ENCODE measurements at places on chromosomes 7 and 10.

DNA sequence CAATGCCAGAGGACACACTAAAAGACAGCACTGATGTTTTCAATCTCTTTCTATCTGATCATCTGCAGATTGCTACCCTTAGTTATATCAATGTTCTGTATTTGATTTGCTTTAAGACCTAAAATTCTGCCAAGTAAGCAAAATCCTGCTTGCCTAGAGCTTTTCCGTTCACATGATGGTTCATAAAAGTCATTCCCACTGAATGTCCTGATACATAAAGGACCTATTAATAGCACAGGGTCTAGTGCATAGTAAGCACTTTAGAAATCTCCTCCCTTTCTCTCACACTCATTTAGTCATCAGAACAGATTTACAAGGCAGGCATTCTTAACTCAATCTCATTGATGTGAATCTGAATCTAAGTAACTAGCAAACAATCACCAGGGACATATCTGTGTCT is 68.8 kb downstream of the PCGF5 start:
- no peak for DNase-seq

- no peak for DNase-seq
Measured at GRCh38 chr10:106967452-106967851, 197.1 kb downstream of the SORCS1 start.

DNA sequence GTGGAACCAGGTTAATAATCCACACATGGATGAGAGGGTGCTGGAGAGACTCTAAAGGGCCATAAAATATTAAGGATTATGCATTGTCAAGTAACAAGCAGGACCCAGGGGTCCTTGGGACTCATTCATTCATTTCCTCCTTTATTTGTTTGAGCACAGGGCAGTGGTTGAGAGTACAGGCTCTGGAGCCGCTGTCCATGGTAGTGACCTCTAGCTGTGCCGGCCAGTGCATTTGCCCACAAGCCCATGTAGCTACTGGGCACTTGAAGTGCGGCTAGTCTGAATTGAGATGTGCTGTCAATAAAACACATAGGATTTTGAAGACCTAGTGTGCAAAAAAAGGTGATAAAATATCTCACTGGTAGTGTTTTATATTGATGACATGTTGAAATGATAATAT is 137.6 kb downstream of the C10orf105 start:
- no peak for DNase-seq

DNA sequence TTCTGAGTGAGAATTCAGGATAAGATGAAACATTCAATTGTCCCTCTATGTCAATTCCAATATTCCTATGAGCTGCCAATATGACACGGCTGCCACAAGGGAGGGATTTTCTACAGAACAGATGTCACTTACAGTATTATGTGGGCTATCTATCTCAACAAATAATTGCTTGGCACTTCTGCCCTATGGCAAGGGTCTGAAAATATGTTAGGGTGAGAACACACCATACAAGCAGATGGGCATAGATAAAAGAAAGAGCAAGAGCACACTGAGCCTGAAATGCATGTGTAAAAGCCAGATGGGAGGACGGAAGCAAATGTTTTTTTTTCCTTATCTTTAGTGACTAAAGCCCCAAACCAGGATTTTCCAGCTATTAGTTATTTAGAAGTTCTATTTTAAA is 70.1 kb upstream of the TFEC start:
- no peak for DNase-seq

DNA sequence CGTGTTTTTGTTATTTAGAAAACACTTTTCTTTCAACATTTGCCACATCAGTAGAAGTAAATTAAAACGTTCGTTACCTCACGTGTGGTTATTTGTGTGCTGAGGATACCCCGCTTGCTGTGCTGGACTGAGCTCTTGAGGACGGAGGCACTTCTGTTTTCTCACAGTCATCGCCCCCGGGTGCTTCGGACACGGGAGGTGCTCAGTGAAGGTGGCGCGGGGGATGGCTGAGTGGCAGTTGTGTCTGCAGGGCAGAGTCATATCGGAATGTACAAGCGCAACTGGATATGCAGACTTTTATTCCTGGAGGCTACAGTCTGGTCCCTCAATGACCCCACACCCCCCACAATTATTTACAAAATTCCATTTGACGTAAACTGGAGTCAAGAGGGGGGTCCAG is 92.0 kb downstream of the DYNC2I1 start:
- DNase-seq: no peak

DNA sequence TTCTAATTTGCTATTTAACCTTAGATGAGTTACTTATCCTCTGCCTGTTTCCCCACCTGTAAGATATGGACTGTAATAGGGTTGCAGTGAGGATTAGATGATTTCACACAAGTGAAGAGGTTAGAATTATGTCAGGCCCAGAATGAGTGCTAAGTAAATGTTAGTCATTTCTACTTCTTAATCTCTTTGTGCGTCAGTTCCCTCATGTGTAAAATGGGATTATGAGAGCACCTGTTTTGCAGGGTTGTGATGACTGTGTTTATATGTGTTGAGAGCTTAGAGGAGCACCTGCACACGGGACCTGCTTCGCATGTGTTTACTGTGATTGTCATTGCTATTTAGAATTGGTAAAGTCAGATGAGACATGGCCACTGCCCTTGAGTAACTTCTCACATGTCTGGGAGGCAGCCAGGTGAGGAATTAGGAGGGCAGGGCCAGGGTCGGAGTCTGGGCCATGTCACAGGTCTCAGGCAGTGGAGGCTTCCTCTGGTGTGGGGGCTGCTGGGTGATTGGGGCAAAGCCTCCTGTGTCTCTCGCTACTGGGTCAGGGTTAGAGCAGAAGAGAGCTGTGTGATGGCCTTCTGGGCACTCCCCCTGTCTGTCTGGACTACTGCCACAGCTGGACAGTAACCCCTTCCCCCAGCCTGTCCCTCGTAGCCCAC is 106.7 kb downstream of the WDFY4 start:
- DNase-seq: no peak

DNA sequence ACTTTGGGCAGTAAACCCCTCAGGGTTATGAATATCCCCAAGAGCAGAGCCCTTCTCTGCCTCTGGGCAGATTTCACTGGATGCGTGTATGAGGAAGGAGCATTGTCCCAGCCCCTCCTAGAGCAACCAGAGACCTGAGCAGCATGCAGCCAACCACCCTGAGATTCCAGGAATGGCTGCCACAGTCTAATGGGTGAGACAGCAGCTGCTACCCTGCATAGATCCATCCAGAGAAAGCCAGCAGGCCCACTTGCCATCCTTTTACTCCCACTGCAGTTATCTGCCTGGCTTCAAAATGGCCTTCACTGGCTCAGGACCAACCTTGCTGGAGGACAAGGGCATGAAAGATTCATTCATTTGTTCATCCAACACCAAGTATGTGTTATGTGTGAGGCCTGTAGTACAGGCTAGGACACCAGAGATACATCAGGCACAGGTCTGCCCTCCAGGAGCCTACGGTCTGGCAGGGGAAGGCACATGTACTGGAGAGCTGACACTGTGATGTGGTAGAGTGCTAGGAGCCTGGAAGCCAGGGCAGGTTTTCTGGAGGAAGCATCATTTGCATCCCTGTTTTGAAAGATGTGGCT is 26.2 kb upstream of the C10orf105 start:
- no peak for DNase-seq

DNA sequence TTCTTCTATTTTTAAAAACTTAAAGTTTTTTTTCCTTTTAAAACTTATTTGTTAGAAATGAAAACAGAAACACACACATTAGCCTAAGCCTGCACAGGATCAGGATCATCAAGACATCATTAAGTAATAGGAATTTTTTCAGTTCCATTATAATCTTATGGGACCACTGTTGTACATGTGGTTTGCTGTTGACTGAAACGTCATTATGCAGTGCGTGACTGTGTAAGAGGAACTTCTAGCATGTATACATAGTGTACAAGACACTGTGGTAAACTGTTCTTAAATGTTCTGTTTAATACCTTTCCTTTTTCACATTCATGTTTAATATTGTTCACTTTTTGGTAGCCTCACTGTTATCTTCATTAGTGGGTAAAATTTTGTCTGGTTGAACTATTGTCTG is 12.1 kb downstream of the ENTPD7 start:
- no peak for DNase-seq

DNA sequence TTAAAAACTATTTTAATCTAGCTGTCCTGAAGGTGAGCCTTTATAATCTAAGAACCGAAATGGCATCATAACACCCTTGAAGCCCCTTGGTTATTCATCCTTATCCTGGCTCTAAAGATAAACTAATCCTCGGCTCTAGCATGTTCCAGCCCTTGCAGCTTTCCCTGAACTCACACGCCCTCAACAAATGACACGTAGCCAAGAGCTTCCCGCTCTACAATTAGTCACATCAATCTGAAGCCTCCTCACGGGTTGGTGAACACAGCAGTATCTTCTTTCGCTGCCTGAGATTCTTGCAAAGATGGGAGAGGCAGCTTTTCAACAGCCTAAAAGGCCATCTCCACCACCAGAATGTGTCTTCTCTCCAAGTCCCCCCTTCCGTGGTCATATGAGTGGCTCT is 4.1 kb downstream of the FRMD4A start:
- DNase-seq: no peak

- DNase-seq: no peak
Measured at GRCh38 chr10:94199565-94199964, 163.2 kb downstream of the NOC3L start.

GRCh38 chr7:47812429-47813136 is 135.7 kb downstream of the PKD1L1 start:
- DNase-seq: no peak

GRCh38 chr10:101779544-101780186 is 3.6 kb downstream of the NPM3 start:
- peak; percentile 60 for DNase-seq

- DNase-seq: no peak
Measured at GRCh38 chr10:33776419-33777070, 442.1 kb upstream of the NRP1 start.

DNA sequence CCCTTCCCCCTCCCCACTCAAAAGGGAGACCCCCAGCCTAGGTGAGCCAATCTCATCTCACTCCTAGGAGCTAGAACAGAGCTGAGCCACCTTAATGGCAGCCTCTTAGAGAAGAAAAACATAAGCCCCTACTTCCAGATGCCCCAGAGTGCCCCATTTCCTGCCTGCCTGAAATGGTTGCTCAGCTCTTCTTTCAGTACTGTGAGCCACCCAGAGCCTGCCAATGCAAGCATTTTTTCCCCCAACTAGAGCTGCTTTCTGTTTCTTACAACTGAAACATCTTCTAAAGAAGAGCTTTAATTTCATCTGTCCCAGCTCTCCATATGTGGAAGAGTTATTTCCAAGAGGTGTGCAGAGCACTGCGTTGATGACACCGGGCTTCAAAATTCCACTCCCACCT is 136.7 kb downstream of the PLPP4 start:
- no peak for DNase-seq

GRCh38 chr10:75032813-75033212 is 78.6 kb upstream of the SAMD8 start:
- no peak for DNase-seq

GRCh38 chr10:92242910-92243671 is 47.8 kb downstream of the CPEB3 start:
- no peak for DNase-seq

DNA sequence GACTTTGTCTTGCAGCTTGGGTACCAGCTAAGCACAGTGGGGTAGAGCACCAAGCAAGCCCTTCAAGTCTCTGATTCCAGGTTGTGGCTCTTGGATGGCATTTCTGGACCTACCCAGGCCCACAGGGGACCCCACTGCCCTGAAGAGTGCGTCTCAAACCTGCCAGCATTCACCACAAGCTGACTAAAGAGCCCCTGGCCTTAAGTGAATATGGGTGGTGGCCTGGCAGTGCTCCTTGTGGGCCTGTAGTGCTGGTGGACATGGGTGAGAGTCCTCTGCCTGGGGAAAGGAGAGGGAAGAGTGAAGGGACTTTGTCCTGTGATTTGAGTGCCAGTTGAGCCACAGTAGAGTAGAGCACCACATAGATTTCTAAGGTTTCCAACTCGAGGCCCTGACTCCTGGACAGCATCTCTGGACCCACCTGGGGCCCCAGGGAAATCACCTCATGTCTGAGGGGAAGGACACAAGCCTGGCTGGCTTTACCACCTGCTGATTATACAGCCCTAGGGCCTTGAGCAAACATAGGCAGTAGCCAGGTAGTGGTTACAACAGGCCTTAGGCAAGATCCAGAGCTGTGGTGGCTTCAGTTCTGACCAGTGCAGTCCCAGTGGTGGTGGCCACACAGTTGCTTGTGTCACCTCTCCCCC is 23.7 kb downstream of the GSDME start:
- no peak for DNase-seq

GRCh38 chr7:142391191-142391992 is 133.5 kb upstream of the PRSS58 start:
- DNase-seq: peak; percentile 27

GRCh38 chr7:151756076-151756731 is 120.7 kb downstream of the PRKAG2 start:
- no peak for DNase-seq

- no peak for DNase-seq
Measured at GRCh38 chr10:30538086-30538485, 91.5 kb downstream of the LYZL2 start.

DNA sequence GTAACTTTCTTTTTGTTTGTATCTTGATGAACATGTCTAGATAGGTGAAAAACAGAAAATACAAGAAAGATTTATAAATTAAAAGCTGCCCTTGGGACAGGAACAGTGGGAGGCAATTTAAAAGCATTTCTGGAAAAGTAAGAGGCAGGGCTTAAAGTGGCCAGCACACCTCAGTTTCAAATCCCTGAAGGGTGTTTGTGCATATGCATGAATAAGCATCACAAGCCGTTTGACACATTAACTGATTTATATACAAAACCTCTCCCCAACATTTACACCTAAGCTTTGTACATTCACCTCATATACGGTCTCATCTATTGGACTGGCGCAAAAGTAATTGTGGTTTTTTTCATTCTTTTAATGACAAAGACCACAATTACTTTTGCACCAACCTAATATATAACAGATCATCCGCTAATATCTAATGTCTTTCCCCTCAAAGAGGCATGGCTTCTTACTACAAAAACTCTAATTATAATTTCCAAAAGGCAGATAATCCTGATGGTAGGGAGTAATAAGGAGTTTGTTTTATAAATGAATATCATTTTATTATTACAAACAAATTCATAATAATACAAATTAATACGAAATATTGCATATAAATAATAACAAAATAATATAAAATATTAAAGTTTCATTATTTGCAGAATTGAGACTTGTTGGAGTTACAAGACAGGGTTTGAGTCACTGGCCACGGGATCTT is 48.3 kb downstream of the LRGUK start:
- DNase-seq: no peak

DNA sequence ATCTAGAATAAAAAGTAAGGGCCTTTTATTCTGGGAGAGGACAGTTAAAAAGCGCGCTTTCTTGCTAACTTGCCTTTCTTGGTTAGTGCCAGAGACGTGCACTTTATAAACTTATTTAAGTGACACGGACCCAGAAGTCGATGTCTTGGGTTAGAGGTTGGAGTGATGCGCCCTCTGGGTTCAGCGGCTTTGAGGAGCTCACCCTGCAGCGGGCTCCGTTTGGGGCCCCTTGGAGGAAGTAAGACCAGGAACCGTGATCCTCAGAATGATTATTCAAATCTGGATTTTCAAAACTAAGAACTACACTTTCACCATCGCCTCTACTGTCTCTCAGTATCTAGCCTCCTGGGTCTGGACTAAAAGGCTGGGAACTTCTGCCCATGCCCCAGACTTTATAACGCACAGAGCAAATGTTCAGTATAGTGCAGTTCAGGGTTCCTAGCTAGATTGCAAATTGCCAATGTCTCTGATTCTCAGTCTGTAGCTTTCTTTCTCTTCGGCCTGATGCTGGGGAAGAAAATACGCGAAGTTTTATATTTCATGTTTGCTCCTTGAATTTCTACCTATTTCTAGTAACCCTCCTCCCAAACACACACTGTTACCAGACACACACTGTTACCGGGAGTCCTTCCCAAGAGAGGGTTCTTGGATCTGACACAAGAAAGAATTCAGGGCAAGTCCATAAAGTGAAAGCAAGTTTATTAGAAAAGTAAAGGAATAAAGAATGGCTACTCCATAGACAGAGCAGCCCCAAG is 18.6 kb upstream of the SMO start:
- DNase-seq: no peak

All from T-helper 1 cell (primary cell).